Ascending aorta (tissue), 2 donors: ENCODE measurements at places on chromosomes 3 and 15. TPM values are rescaled to one million over a fixed set of nuclear protein-coding genes. Genes with fewer than 3 reads are reported as not detected.

- no peak for DNase-seq
These were observed 153.9 kb downstream of the BBX start for GRCh38 chr3:107676469-107677309.

DNA sequence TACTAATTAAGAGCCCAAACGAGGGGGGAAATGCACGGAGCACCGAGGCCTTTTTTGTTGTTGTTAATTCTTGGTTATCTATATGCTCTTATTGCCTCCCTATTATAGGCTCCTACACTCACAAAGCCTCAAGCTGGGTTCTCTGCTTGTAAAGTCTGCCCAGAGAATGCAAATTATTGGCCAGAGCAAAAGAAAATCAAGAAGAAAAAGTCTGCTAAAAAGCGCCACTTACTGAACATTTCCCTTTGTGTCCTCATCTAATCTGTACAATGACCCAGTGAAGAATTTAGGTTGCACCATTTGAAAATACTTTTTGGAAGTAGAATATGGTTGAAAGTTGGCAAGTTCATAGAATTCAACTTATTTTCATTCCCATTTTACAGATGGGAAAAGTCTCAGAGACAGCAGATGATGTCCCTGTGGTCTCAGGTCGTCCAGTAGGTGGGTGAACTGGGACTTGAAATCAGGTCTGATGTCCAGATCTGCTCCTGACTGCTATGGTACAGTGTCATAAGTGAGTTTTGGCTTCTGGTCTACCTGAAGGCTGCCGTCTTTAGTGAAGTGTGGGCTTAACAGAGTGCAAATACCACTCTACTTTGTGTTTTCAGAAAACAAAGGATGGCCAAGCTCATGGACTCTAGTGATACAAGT is 1.1 kb upstream of the TNFAIP8L3 start:
- no peak for DNase-seq

Gene RBPMS2
- total RNA-seq: not detected

DNA sequence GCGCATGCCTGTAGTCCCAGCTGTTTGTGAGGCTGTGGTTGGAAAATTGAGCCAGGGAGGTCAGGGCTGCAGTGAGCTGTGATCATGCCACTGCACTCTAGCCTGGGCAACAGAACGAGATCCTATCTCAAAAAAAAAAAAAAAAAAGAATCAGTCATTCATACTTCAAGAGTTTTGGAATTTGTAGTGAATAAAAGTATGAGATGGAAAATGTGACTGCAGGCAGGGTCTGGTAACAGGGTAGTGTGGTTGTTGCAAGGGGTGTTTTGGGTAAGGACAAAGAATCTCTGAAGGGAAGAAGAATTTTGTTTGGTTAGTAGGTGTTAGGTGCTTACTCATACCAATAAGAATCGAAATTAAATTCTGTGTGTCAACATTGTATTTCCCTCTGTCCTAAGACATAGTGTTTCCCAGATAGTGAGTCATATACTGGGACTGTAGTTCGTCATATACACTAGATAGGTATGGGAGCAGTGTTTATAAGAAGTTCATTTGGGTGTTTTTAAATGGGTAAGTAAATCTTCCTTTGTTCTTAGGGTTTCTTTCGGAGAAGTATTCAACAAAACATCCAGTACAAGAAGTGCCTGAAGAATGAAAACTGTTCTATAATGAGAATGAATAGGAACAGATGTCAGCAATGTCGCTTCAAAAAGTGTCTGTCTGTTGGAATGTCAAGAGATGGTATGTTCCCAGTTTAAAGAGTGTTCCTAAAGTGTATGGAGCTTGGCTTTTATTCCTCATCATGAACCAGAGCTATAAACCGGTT is 14.2 kb downstream of the NR1D2 start:
- no peak for DNase-seq

Gene TM6SF1
- 6.3 TPM for total RNA-seq

Gene APBA2
- total RNA-seq: 2.4 TPM

GRCh38 chr3:43525941-43526607 is 95.7 kb downstream of the ANO10 start:
- no peak for DNase-seq

- DNase-seq: no peak
These were observed 15.1 kb upstream of the ARID3B start for GRCh38 chr15:74525945-74526344.

- no peak for DNase-seq
These were observed 215.2 kb upstream of the BCHE start for GRCh38 chr3:166052440-166052839.

Gene CNTN6
- total RNA-seq: not detected

DNA sequence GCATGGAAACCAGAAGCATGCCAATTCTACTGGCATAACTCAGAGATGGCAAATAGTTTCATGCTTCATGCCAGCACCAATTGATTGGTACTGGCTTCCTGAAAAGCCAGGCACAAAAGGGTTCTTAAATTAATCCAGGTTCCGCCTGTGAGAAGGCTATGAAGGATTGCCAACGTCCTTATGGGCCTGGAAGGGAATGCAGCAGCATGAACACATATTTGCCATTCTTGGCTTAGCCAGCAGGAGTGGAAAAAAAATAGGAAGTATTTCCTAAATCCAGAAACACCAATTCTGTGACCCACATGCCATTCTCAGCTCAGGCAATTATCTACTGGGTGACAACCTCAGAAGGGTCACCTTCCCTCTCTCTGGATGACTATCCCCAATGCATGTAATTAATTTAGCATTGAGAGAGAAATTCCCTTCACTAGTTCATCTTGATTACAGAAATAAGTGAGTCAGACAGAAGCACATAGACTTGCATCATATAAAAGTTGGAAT is 36.0 kb downstream of the ADAMTS9 start:
- DNase-seq: no peak

Gene ITIH4
- total RNA-seq: 9.8 TPM

- no peak for DNase-seq
These were observed 274.9 kb upstream of the DNAJC19 start for GRCh38 chr3:181264486-181264885.

GRCh38 chr3:191166368-191166767 is 32.7 kb upstream of the OSTN start:
- no peak for DNase-seq

Gene ERICH6
- not detected for total RNA-seq

- peak; percentile 44 for DNase-seq
These were observed 42.0 kb downstream of the STARD5 start for GRCh38 chr15:81281766-81282605.

- no peak for DNase-seq
These were observed 20.3 kb downstream of the PDZRN3 start for GRCh38 chr3:73604451-73604850.

- no peak for DNase-seq
These were observed 32.1 kb upstream of the TJP1 start for GRCh38 chr15:29854413-29854812.

DNA sequence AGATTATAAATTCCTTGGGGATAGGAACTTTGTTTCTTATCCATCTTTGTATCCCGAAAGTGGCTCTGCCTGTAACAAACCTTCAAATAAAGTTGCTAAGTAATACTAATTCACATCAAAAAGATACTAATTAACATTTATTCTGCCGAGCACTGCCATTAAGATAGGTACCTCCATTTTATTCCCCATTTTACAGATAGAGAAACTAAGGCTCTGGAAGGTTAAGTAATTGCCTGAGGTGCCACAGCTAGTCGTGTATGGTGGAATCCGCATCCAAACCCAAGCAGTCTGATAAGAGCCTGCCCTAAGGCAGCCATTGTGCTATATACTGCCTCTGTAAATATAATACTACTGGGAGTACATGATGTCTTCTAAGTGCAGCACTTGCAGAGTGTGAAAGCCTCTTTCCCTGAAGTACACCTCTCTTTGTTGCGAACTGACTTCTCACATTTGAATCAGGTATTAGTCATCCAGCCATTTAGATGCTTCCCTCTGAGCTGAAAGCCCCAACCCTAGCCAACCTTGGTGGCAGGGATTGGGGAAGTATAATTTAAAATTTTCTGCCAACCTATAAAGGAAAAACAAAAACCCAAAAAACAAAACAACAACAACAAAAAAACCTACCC is 78.5 kb upstream of the CHD2 start:
- no peak for DNase-seq

Gene COLQ
- 4.6 TPM for total RNA-seq

Gene CPNE9
- not detected for total RNA-seq

Gene TMCO5A
- not detected for total RNA-seq

- DNase-seq: no peak
These were observed 23.2 kb upstream of the PIGZ start for GRCh38 chr3:196991581-196992460.

DNA sequence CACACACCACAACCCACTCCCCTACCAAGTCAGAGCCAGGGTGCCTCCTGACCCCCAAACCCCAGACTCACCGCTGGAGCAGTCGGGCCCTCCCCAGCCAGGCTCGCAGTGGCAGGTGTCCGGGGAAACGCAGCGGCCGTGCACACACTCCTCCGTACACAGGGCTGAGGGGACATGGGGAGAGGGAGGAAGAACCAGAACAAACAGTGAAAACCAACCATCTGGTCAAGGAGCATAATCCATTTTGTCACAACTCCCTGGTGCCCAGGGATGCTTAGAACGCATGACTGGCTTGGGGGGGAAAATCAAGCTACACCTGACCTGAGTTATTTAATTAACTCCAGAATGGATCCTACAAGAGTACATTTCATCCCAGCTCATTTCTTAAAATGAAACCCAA is 159.2 kb downstream of the MEGF11 start:
- DNase-seq: no peak

Gene BRPF1
- 18.6 TPM for total RNA-seq

GRCh38 chr3:8761866-8762265 is 7.5 kb downstream of the OXTR start:
- DNase-seq: no peak

Gene GPD1L
- 14.4 TPM for total RNA-seq

DNA sequence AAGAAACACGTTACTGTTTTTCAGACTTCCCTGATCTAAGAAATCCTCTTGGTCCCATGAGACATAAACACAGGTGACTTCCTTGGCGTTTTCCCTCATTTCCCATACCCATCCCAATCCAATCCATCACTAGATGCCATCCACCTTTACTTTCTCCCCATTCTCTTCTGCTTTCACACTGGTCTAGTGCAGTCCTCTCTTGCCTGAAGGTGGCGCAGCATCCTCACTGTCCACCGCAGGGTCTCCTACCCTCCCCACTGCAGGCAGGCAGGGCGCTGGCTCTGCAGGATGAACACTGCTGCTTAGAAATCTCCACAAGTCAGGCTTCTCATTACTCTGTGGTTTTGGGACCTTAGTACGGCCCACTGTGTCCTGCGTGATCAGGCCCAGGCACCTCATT is 58.2 kb downstream of the RAB7A start:
- DNase-seq: no peak
